ENCODE measurements at places on chromosomes 3 and 15. TPM values are rescaled to one million over a fixed set of nuclear protein-coding genes. Genes with fewer than 3 reads are reported as not detected.

Gene CEMIP
- 0.01 TPM for polyA plus RNA-seq

- DNase-seq, result no peak
Measured at GRCh38 chr3:115248274-115248673, 101.2 kb upstream of the ZBTB20 start.

DNA sequence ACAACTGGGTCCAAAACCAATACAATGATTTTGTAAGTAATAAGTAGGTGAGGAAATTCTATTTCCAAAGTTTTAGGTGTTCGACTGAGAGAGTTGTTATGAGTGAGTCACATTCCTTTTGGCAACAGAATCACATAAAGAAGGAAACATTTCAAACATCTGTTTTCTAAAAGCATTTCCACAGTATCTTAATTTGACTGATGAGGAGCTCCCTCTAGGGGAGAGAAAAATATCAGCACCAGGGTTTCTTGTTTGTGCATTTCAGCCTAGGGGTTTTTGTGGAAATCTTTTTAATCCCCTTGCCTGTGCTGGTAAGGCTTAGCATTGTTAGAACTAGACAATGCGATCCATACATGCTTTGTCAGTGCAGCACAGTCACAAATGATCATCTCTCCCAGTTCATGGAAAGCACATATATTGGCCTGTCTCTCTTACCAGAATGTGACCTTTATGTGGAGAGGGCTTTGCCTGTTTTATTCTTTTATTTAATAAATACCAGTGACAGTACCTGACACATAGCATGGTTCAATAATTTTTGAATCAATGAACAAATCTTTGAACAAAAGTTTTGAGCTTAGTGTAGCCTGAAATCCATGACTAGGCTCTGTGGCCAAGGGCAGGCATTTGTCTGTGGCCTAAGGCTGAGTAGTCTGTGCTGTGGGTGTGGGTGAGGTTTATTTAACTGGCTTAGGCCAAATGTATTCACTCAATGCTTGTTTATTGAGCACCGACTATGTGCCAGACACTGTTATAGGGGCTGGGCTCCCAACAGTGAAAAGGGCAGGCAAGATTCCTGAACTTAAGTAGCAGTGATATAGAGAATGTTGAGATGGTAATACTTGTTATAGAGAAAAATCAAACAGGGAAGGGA lies 21.1 kb upstream of the IQCF6 start:
- DNase-seq, result no peak

DNA sequence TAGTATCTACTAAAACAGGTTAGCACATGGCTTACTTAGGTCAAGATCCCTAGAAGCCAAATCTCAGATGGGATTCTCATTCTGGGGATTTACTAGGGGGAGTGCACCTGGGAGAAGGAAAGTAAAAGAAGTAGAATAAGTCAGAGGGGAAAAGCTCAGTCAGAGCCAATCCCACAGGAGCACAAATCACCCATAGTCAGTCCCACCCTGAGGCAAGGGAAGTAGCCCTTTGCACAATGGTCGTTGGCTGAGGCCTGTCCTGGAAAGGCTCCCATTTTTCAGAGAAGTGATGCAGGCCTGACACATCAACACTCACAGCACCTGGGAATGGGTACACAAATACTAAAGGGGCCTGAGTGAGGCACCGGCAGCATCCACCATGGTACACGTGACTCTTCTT lies 39.8 kb downstream of the SST start:
- DNase-seq, result no peak

Gene STOML1
- polyA plus RNA-seq, result 33.1 TPM

Gene CFAP92
- polyA plus RNA-seq, result 0.12 TPM

Gene SLC24A5
- not detected for polyA plus RNA-seq

GRCh38 chr15:91795235-91795634 lies 58.3 kb upstream of the SLCO3A1 start:
- DNase-seq, result no peak

- no peak for DNase-seq
Measured at GRCh38 chr3:195015021-195015420, 255.9 kb downstream of the XXYLT1 start.

GRCh38 chr3:149688122-149688757 lies 30.4 kb upstream of the WWTR1 start:
- no peak for DNase-seq

GRCh38 chr3:174170248-174170647 lies 688.9 kb upstream of the NAALADL2 start:
- no peak for DNase-seq

Gene DOCK3
- polyA plus RNA-seq, result 5.0 TPM

Gene DUOX1
- 0.80 TPM for polyA plus RNA-seq

Gene CAPN3
- 33.9 TPM for polyA plus RNA-seq

Gene PIGZ
- 2.2 TPM for polyA plus RNA-seq

DNA sequence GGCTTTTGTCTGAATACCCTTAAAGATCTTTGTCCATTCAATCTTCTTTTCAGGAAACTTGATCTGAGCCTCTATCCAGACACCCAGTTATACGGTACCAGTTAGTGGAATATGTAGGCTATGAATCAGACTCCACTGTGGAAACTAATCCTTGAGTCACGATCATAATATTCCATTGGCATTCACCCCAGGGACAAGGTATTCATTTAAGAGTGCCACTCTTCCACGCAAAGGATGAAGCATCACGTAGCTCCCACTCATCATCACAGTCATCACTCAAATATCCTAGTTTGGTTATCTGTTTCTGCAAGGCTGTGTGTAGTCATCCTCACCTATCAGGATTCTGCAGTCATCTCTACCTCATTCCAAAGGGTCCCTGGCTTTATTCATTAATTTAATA lies 85.6 kb downstream of the NEDD4 start:
- DNase-seq, result no peak

Gene CHRFAM7A
- polyA plus RNA-seq, result 0.68 TPM

Gene CA12
- polyA plus RNA-seq, result 0.07 TPM

DNA sequence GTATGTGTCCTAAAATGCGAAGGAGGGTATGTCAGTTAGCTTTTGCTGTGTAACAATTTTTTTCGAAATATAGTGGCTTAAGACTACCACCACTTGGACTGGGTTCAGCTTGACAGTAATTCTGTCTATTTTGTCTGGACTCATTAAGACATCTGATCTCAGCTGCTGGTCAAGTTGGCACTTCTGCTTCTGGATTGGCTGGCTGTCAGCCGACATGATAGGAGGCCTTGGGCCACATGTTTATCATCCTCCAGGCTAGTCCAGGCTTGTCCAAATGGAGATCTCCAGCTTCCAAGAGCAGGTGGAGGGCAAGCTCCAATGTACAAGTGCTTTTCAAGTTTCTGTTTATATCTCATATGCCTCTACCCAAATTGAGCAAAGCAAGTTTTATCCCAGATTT lies 95.9 kb downstream of the GALK2 start:
- DNase-seq, result no peak

- no peak for DNase-seq
Measured at GRCh38 chr15:31207246-31207645, 105.7 kb upstream of the TRPM1 start.

Gene CCR8
- polyA plus RNA-seq, result not detected

DNA sequence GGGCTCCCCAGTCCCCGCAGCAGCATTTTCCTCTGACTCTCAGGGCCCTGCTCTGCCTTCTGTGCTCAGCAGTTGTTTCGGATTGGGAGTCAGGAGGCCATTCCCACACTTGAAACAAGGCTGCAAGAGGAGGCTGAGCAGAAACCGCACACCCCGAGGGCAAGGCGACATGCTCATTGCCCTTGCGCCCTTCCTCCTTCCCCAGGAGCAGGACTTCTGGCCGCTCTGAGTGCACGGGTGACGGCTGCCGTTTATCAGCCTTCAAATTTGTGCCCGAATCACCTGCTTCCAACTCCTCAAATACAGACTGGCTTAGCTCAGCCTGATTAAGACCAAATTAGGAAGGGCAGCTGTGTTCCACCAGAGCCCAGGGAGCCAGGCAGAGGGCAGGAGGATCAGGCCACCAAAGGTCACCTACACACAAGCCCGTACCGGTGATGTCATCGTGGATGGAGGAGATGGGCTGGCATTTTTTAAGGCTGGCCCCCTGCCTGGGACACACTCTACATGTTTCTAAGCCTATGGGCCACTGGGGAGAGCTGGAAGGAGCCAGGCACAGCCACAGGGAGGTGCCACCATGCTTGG lies 38.1 kb downstream of the TM2D3 start:
- DNase-seq, result no peak

Gene TRIM71
- polyA plus RNA-seq, result not detected

DNA sequence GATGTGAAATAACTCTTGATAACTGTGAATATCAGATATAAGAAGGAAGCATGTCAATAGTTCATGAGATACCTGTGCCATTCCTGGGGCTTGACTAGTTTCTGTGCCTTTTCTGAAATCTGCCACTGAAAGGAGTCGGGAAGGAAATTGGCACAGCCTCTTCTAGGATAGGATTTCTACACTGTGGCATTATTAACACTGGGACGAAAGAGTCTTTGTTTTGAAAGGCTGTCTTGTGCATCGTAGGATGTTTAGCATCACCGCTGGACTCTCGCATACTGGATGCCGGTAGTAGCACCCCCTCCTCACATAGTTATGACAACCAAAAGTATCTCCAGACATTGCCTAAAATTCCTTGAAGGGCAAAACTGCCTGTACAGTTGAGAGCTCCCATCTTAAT lies 77.9 kb upstream of the SAMMSON start:
- no peak for DNase-seq

Gene KCNMB3
- 4.0 TPM for polyA plus RNA-seq

GRCh38 chr3:164779816-164780215 lies 298.5 kb downstream of the SI start:
- DNase-seq, result no peak

GRCh38 chr3:126033765-126034164 lies 50.2 kb downstream of the SLC41A3 start:
- DNase-seq, result no peak

Gene MYLK
- 20.6 TPM for polyA plus RNA-seq

Gene LRTM1
- polyA plus RNA-seq, result not detected

GRCh38 chr3:30353711-30354467 lies 252.5 kb upstream of the TGFBR2 start:
- no peak for DNase-seq

GRCh38 chr3:15007681-15008141 lies 57.4 kb downstream of the MRPS25 start:
- no peak for DNase-seq

Gene CHST14
- polyA plus RNA-seq, result 5.3 TPM

DNA sequence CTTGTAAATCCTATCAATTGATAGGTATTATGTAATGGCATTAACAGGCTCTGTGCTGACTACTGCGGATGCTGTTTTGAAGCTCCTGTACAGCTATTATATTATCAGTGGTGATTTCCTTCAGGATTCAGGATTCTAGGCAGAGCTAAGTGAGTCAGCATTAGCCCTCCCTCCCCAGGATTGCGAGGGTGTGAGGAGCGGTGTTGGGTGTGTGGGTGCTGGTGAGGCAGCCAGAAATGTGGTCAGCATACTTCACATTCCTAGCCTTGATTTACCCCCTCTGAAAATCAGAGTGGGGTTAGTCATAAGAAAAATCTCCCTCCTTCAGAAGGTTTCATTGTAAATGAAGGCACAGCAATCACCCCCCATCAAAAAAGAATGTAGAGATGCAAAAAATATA lies 72.5 kb downstream of the SNTN start:
- no peak for DNase-seq

DNA sequence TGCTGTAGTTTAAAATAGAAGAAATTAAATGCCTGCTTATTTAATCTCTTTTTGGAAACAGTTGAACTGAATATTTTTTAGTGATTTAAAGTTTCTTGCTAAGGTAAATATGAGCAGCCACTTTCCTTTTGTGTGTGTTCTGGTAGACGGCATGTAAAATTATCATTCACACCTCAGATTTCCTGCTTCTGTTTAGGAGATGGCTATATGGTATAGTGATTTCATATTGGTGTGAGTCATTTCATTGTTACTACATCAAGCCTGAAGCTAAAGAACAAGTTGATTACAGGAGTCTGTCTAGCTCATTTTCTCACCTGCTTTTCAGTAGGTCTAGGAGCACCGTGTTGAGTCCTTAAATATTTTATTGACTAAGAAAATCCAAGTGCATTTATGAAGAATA lies 2.2 kb downstream of the LRCH3 start:
- no peak for DNase-seq

Gene SMCO1
- polyA plus RNA-seq, result 3.2 TPM

Gene SEMA6D
- 7.3 TPM for polyA plus RNA-seq

GRCh38 chr3:125240496-125240895 lies 27.9 kb upstream of the SLC12A8 start:
- no peak for DNase-seq

GRCh38 chr3:142866841-142867631 lies 21.8 kb downstream of the PCOLCE2 start:
- no peak for DNase-seq

Gene ARRDC4
- 16.4 TPM for polyA plus RNA-seq

DNA sequence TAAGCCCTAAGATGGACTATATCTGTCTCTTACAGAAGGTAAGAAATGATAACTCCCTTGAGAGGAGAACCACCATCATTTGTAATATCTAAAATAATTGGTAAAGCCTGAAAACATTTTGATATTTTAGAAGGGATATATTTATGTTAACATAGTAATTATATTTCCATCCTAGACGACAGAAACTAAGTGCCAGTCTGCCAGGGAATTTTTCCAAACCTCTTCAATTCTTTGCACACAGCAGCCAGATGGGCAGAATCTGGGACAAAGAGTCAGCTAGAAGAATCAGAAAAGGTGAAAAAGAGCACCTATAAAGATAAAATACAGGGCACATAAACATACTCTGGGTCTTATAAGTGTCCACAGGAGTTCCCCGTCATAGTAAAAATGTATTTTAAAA lies 70.0 kb upstream of the CBLB start:
- no peak for DNase-seq

- no peak for DNase-seq
Measured at GRCh38 chr3:182370949-182371348, 422.4 kb upstream of the ATP11B start.

Gene BCHE
- 1.8 TPM for polyA plus RNA-seq

Gene SLC22A14
- polyA plus RNA-seq, result 0.37 TPM

Gene KBTBD13
- polyA plus RNA-seq, result 7.8 TPM

- DNase-seq, result no peak
Measured at GRCh38 chr3:33855884-33856546, 57.6 kb downstream of the PDCD6IP start.

- no peak for DNase-seq
Measured at GRCh38 chr3:189236352-189236751, 64.6 kb downstream of the TPRG1 start.
